NCI-H524 treated with DMSO at 0.1 percent for 48 hours (cell line): ENCODE measurements at places on chromosomes 7 and 10.

DNA sequence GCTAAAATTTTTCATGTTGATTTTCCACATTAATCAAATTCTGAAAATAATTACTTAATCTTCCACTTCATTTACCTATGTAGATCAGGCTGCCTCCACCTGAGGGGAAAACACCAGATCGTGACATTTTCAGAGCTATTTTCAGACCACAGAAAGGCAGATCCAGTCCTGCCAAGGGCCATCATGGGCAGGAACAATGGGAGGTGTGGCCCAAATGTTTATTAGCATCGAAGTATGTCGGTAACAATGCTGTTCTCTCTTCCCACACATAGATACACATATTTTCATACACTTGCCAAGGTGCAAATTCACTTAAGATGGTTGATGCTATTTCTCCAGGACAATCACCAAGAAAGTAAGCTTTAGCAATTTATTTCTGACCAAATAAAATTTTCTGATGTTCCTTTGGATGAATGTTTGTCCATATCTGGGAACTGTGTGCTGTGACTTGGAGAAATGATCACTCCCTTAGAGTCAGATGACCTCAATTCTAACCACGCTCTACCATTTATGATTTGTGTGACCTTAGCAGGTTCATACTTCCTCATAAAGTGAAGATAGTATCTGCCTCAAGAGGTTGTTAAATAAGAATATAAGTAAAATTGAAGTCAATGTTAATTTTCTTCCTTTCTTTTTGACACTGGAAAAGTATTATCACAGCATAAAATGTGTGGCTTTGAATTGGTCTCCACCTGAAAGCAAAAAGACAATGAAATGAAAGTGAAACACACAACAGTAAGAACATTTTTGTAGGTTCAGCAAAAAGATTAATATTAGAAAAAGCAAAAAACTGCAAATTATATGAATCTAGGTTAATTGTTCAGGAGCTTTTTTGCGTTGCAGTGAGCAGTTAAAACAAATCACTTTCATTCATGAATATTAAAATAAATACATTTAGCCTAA is 310.4 kb upstream of the PHF14 start:
- DNase-seq, result no peak

- DNase-seq, result no peak
Observed at GRCh38 chr7:18461785-18462467, 33.6 kb upstream of the HDAC9 start.

DNA sequence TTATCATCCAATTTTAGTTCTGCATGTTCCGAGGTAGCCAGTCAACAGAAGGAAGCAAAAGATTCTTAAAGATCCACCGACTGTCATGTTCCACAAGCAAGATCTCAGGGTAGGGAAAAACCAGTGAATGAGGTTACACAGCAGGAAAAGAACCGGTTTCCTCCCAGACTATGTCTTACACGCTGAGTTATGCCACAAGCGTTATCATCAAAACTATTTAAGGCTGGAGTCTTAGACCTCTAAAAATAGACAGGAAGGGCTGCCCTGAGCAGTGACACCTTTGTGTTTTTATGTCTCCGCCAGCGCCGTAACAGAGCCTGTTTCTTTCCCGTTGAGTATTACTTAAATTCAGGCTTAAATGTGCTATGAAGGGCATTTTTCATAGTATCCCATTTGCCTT is 48.3 kb downstream of the PROSER2 start:
- no peak for DNase-seq

GRCh38 chr7:141023295-141023694 is 8.5 kb upstream of the MRPS33 start:
- no peak for DNase-seq

GRCh38 chr10:33557313-33557712 is 222.8 kb upstream of the NRP1 start:
- DNase-seq, result no peak

GRCh38 chr10:77640167-77640566 is 2.6 kb upstream of the KCNMA1 start:
- DNase-seq, result no peak

- no peak for DNase-seq
Observed at GRCh38 chr7:29040579-29040925, 82.4 kb upstream of the TRIL start.

GRCh38 chr10:62457598-62457997 is 83.4 kb downstream of the ZNF365 start:
- no peak for DNase-seq

DNA sequence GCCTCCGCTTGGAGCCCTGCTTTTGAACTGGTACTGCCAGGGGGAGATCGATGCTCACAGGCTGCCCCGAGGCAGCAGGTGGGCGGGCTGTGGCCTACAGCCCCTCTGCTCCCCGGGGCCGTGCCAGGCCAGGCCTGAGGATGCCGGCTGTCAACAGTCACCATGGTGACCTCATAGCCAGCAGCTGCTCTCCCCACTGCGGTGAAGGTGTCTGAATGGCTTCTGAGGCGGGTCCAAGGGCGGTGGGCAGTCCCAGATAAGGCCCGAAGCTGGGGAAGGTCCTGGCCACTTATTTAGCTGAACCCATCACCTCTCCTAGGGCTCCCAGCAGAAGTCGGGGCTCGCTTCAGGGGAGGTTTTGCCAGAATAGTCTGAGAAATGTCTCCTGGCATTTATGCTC is 179.3 kb downstream of the ARHGAP12 start:
- DNase-seq, result peak; percentile 15

DNA sequence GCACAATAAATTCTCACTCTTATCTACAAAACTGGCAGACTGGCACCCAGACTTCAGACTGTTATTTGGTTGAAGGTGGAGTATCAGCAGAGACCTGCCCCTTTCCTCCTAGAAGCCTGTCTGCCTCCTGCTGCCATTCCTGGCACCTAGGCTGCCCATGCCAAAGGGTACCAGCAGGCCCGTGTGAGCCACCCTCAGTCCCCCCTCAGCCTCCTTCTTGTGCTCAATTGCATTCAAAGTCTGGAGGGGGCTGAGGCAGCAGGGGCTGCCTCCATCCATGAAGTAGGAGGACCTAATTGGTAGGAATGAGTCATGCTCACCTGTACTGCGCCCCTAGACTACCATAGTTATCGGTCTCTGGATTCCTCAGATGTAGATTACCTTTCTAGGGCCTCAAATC is 440.9 kb upstream of the GRM3 start:
- no peak for DNase-seq

- DNase-seq, result no peak
Observed at GRCh38 chr7:140675726-140676125, 3.0 kb downstream of the ADCK2 start.

DNA sequence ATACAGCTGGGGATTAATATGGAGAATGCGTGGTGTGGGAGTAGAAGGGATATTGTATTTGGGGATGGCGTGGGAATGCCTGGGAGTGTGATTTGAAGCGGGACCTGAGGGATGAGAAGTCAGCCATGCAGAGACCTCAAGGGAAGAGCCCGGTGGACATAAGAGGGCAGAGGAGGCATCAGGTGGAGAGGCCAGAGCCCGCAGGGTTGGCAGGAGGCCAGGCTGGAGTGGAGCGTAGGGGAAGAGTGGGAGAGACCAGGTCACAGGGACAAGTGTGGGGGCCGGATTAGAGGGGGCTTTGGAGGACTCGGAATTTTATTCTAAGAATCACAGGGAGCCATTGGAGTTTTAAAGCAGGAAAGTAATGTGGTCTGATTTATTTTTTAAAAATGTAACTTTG is 2.0 kb downstream of the NDUFB2 start:
- DNase-seq, result no peak

- DNase-seq, result no peak
Observed at GRCh38 chr7:139571190-139571589, 47.7 kb downstream of the CLEC2L start.

- no peak for DNase-seq
Observed at GRCh38 chr7:45812946-45813345, 59.9 kb downstream of the CCDC201 start.

GRCh38 chr7:54773472-54774399 is 14.7 kb upstream of the SEC61G start:
- peak; percentile 56 for DNase-seq

GRCh38 chr7:85004402-85004801 is 182.5 kb downstream of the SEMA3D start:
- DNase-seq, result no peak

DNA sequence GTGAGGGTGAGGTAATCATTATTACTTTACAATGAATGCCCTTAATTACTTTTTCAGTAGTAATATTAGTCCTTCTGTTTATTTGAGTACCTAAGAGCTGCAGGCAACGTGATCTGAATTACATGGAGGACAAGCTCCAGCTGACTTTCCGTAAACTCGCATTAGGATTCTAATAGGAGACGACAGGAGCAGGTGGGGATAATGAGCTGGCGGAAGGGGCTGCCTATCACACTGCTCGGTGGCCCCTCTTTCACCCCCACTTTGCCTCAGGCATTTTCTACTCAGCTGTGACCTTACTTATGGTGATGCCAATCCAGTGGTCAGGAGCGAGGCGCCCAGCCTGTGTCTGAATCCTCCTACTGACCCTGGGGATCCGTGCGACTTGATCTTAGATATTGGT is at the start of gene C7orf33:
Gene C7orf33 (plus strand): TSS at position 296 of the 400 bp plus-strand sequence. CDS start 160 bp downstream, outside the sequence.
- peak; percentile 92 for DNase-seq

DNA sequence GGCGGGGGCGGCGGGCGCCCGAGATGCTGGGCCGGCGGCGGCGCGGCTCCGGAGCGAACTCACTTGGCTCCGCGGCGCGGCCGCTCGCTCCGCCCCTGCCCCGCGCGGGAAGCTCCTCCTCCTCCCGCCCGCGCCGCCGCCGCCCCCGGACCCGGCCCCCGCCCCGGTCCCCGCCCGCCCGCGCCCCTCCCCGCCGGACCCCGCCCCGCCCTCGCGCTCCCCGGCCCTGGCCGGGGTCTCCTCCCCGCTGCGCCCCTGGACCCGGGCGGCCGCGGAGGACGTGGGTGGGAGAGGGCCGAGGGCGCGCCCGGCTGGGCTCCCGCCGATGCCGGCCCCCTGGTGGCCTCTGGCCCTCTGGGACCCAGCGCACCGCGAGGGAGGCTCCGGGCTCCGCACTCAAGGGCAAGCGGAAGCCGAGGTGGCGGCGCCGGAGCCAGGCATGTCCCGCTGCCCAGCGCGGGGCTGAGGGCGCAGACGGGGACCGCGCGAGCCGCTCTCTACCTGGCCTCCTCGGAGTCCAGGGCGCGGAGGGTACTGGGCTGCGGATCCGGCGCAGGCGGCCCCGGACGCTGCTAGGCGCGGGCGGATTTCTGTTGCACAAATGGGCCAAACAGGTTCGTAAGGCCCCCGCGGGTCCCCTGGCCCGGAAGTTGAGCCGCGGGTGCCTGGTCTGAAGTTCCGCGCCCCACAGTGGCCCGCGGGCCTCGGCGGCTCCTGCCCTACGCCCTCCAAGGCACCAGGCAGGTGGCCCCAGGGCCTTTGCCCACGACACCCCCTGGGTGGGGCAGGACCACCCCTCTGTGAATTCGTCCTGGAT is at the start of gene TCERG1L:
Gene TCERG1L (minus strand): TSS at position 61 of the 817 bp plus-strand sequence. CDS start 86 bp downstream, outside the sequence.
- DNase-seq, result no peak

DNA sequence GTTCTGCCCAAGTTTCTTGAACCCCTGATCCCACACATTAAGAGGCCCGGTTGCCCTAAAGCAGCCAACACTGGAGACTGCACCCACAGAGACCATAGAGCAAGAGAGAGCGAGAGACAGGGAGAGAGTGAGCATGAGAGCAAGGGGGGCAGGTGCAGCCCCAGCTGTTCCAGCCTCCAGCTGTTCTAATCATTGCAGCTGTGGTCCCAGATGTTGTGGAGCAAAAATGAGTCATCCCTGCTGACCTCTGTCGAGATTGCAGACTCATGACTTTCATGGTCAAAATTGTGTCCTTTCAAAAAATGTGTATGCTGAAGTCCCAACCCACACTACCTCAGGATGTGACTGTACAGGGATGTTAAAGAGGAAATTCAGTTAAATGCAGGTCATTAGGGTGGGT is 143.9 kb upstream of the FRMD4A start:
- DNase-seq, result no peak
